Kidney glomerular epithelial cell (primary cell): ENCODE measurements at places on chromosomes 7 and 10.

GRCh38 chr10:24849051-24849450, 103.4 kb downstream of the PRTFDC1 start:
- DNase-seq, result no peak

- DNase-seq, result no peak
These were observed 551.0 kb upstream of the AUTS2 start for GRCh38 chr7:69047151-69047754.

DNA sequence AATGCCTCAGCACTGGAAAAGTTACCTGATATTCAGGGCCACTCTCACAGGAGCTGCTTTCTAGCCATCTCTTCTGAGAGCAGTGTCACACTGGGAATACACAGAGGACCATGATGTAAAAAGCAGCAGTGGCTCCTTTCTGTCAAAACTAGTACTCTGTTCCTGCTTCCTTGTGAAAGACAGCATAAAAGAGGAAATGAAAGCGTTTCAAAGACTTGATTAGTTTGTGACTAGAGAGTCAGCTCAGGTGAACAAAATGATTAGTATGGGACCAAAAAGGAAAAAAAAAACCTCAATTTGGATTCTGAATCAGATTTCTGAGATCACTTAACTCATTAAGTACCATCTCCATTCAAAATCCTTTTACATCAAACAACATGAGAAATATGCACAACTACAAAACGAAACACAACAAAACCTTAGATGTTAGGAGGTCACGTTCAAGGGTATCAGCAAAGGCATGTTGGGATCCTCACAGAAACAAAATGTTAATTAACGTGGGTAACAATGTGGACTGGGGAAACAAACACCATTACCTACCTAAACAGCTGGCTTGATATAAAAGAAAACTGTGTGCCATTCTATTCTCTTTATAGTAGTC, 103.7 kb downstream of the MACC1 start:
- no peak for DNase-seq

DNA sequence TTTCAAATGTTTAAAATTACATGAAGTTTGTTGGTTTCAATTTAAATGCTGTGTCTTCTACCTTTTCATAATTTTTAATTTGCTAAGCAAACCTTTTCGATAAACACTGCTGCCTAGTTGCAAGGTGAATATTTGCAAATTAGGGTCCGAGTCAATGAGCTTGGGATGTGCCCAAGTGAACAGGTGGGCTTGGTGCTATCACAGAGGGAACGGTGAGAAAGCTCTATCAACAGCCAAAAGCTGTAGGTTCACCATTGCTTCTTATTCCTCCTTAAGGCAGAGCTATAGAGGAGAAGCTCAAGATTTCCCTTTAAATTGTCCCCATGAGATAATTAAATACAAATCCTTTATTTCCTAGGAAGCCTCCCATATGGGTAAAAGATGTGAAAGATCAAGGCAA, 245.3 kb upstream of the CELF2 start:
- no peak for DNase-seq

DNA sequence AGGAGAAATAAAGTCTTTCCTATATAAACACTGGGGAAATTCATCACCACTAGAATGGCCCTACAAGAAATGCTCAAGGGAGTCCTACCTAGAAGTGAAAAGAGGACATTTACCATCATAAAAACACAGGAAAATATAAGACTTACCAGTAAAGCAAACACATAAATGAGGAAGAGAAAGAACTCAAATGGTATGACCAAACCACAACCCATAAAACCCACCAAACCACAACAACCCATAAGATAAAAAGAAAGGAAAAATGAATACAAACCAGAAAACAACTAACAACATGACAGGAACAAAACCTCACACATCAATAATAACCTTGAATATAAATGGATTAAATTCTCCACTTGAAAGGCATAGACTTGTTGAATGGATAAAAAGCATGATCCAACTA, 71.9 kb upstream of the DIP2C start:
- DNase-seq, result no peak

GRCh38 chr7:72292794-72293193, 119.3 kb downstream of the CALN1 start:
- DNase-seq, result no peak

- no peak for DNase-seq
These were observed 11.7 kb downstream of the SRPK2 start for GRCh38 chr7:105376908-105377533.

GRCh38 chr10:86819567-86819966, 63.1 kb downstream of the BMPR1A start:
- no peak for DNase-seq

GRCh38 chr10:70404787-70405036, 767 bp downstream of the EIF4EBP2 start:
- DNase-seq, result no peak

- peak; percentile 97 for DNase-seq
These were observed 10.7 kb downstream of the ESYT2 start for GRCh38 chr7:158818325-158819213.

DNA sequence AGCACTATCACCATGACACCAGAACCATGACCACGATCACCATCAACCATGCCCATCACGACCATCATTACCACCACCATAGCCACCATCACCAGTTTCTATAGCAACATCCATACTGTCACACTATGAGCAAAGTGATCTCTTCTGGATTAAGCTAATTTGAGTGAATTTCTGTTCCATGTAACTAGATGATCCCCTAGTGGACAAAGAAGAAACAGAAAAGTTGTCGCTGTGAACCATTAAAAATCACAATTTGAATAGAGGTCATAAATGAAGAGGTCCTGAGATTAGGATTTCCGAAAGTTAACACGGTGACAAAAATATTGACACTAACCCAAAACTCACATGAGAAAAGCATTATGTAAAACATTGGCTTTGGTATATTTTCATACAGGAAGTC, 77.6 kb downstream of the CLRN3 start:
- DNase-seq, result no peak

DNA sequence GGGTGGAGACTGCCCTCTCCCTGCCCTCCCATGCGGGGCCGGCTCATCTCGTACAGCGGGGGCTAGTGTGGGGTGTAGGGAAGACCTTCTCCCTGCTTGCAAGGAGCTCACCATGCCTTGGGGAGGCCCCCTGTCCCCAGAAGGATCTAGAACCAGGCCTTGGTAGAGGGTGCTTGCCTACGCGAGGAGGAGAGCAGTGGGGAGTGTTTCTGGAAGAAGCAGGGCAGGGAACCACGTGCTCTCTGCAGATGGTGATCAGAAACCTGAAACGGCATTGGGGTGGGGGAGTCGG, 2.7 kb downstream of the MAFK start:
- DNase-seq, result no peak

DNA sequence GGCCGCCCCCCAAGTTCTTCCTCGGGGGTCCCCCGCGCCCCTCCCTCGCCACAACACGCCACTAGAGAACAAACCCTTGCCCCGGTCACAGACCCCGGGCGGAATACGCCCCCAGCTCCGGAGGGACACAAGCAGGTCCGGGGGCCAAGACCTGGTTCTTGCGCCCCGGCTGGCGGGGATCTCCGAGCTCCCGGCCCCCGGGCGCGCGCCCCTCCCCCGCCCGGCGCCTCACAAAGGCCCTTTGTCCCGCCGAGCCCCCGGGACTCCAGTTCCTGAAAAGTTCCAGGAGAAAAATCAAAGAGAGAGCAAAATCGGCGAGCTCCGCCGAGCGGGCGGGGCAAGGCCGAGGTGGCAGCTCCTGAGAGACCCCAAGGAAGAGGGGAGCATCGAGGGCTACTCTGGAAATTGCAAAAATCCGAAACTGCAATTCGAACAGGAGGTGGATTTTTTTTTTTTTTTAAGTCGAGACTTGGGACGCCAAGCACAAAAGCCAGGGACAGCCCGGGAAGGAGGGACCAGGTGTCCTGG, 4.0 kb downstream of the TNRC18 start:
- DNase-seq, result no peak

DNA sequence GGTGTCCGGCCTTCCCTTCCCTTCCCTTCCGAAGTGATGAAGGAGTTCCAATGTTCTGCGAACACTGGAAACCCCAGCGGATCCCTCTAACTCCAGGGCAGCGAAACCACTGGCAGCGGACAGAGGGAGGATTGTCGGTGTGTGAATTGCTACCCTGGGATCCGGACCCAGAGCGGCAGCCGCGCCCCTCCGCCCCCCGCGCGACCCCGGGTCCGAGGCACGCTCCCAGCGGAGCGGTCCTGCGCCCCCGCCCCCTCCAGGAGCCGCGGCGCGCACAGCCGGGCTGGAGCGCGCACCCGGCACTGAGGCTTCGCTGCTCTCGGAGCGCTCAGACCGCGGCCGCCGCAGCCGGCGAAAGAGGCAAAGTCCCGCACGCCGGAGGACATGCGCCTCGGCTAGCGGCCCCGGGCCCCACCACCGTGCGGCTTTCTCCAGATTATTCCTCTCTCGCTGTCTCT, at the start of gene PTPRZ1:
Gene PTPRZ1 (plus strand): TSS at position 331 of the 458 bp plus-strand sequence. CDS start 339 bp downstream, outside the sequence.
- DNase-seq, result no peak

- no peak for DNase-seq
These were observed 32.1 kb downstream of the STK32C start for GRCh38 chr10:132275426-132276178.

GRCh38 chr7:24899905-24900304, 80.1 kb downstream of the OSBPL3 start:
- DNase-seq, result no peak

DNA sequence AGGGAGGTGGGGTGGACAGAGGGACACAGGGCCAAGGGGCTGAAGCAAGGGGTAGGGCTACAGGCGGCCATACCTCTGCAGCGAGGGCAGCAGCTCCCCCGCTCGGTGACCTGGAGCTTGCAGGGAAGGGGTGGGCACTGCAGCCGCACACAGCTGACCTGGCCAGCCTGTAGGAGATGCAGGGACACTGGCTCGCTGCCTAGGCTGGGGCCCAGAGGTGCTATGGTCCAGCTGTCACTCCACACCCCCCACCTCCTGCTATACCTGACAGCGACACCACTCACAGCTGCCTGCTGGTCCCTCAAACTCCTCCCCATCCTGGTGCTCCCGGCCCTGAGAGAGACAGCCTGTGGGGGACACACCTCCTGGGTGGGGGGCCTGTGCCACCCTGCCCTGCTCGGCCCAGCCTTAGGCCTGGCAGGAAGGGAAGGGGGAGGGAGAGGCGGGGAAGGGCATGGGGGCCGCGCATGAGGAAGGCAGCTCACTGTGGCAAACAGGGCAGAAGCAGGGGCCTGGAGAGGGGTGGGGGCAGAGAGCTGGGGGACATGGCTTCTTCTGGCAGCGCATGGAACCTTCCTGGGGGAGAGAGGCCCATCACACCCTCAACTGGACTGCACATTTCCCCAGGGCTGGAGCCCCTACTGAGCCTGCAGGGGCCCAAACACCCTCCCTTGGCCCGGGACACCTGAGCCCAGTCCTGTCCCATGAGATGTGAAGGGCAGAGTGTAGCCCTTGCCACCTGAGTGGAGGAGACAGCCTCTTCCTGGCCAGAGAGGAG, 23.9 kb downstream of the ATP6V1F start:
- DNase-seq, result no peak

DNA sequence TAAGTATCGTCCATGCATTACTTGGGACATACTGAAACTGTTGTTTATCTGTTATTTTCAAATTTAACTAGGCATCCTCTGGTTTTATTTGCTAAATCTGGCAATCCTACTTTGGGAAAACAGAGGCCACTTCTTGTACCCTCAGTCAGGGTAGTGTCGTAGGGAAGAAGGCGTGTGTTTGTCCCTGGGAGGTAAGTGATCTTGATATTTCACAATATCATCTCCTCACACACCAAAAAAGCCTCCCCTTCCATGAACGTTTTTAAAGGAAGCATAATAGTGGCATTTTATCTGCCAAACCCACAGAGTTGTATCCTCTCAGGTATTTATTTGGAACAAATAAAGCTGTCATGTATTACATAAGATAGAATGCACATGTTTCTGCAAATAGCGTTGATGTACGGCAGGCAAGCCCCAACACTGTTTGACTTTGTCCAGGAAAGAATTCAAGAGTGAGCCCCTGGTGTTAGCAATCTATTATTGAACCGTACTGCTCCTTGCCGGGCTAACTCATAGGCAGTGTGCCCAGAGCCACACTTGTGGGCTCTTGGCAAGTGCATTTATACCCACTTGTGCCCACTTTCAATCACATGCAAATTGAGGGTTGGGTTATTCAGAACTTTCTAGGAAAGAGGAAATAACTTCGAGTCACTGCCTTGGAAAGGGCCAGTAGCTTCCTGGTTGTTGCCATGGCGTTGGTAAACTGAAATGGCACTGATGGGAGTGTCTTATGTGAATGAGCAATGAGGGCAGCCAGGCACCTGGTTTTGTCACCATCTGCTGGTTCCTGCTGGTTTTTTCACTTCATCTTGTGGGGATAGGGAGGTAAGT, 266.0 kb downstream of the USP6NL start:
- DNase-seq, result peak; percentile 25

GRCh38 chr7:120344276-120344675, 71.3 kb downstream of the KCND2 start:
- no peak for DNase-seq

- no peak for DNase-seq
These were observed 64.4 kb downstream of the CALML3 start for GRCh38 chr10:5589011-5589660.

GRCh38 chr10:64546073-64546472, 1024.9 kb downstream of the REEP3 start:
- DNase-seq, result no peak

DNA sequence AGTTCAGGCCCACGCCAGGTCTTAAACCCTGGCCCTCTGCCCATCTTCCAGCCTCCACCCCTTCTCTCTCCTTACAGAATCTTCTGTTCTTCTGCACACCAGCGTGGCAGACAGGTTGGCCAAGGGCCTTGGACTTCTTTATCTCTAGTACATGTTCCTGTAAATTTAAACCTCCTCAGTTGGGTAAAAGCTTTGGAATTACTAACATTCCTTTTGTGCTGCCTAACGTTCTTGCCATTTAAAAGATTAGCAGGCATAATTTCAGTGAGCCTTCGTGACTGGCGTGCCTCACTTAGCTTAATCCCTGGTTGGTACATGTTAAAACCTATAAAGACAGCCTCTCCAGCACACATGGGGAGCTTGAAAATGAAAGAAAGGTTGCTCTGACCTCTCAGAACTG, 192.2 kb downstream of the CUX1 start:
- no peak for DNase-seq

DNA sequence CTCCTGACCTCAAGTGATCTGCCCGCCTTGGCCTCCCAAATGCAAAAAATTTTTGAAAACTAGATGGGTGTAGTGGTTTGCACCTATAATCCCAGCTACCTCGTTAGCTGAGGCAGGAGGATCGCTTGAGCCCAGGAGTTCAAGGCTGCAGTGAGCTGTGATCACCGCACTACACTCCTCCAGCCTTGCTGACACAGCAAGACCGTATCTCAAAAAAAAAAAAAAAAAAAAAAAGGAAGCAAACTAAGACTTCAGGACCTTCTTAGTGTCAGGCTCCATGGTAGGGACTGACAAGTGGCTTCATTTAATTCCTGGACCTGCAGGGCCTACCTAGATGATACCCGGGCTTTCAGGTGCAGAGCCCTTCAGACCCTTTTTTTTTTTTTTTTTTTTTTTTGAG, 2.5 kb downstream of the POP7 start:
- DNase-seq, result no peak

DNA sequence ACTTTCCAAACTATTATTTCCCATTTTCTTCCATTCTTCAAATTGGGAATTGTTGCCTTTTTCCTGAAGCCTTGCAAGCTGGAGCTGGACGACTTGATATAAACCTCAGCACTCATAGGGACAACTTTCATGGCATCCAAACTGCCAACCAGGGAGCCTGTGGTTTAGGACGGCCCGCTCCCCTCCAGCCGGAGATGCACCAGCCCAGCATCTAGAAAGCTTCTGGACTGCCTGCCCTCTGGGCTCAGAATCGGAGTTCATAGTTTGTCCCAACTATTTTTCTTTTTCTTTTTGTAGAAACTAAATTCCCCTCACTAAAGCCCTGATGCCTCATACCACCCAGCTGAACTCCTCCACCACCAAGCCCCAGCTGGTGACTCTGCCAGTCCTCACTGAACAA, 200.3 kb downstream of the DNAJB6 start:
- DNase-seq, result no peak

- no peak for DNase-seq
These were observed 174.9 kb downstream of the CACNA2D1 start for GRCh38 chr7:82268632-82269031.
